ENCODE measurements at places on chromosomes 7 and 10.
A peak's percentile ranks its signal among the peaks of the same experiment; 100 is the strongest.

DNA sequence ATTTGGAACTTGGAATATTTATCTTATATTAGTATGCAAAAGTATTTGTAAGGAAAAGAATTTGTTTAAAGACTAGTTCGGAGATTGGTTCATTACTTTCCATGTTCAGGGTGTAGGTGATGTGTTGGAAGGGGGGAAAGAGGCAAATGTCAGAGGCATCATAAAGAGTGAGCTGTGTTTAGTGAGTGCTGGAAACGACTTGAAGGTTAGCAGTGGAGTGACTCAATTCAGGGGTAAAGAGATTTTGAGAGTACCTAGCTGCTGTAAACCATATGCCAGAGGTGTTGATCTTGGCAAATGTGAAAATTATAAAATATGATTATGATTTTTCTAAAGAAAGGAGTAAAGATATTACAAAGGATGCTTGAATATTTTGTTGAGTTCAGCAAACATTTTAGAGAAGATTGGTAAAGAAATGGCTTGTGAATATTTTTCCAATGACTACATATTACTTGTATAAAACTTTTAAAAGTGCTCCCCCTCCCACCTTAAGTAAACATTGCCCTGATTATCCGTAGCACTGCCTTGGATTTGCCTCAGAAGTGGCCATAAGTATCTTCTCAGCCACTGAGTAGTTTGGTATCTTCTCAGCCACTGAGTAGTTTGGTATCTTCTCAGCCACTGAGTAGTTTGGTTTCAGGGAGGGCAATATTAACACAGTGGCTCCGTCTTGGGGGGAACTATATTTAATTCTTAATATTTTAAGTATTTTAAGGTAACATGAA, 51.5 kb downstream of the ZNRF2 start:
- DNase-seq = no peak

DNA sequence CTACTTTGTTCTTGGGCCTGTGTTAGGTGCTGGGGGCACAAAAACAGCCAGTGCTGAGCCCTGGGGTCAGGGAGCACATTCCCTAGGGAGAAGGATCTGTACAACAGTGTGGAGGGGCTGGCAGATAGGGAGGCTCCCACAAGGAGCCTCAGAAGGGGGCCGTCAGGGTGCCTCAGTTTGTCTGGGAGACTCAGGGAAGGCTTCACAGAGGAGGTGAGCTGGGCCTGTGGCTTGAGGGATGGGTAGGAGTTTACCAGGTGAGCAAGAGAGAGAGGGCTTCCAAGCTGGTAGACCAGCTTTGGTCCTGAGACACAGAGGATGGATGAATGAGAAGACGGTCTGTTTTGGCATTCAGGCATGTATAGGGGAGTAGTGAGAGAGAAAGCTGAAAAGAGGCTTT, 52.1 kb downstream of the CAMK1D start:
- DNase-seq = no peak

- DNase-seq = no peak
Observed at GRCh38 chr7:7237201-7237977, 55.0 kb downstream of the C1GALT1 start.

DNA sequence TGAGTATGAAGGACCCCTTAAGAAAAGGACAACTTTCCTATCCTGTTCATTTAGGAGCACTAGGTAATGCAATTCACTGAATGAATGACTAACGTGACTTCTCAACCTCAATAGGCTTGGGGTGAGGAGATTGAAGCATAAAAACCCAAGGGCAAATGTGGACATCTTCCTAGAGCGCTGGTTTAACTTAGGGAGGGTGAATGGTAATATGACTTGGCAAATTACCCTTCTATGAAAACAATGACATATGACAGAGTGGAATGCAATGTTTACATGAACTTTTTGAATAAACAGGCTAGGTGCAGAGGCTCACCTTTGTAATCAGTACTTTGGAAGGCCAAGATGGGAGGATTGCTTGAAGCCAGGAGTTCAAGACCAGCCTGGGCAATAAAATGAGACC, 83.9 kb upstream of the ANK3 start:
- no peak for DNase-seq

- DNase-seq = no peak
Observed at GRCh38 chr10:103852856-103853255, 2.5 kb downstream of the SH3PXD2A start.

- no peak for DNase-seq
Observed at GRCh38 chr7:19575909-19576557, 132.8 kb downstream of the POLR1F start.

DNA sequence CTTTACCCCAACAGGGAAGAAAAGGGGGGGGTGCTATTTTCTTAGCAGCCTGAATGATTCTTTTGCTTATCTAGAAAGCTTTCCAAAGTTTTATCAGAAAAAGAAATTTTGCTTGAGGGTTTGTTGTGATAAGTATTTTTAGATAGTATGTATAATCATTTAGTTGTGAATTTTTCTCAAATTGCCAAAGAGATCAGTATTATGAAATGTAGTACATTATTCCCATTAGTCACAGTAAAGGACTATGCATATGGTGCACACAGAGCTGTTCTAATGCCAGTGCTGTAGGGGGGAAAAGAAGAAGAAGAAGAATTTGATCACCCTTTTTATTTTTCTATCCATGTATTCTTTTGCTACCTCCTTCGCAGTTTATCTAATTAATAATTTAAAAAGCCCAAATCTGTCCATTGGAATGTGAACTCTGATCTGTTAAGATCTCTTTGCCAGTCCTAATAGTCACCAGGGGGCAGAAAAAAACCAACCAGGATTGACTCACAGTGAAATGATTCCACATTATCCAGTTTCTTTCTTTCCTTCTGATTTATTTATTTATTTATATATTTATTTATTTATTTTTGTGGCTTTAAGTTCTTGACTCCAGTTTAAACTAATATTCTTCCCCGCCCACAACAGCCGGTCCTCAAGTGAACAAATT, 4.7 kb downstream of the RBM20 start:
- no peak for DNase-seq

- no peak for DNase-seq
Observed at GRCh38 chr7:158424011-158424410, 163.6 kb downstream of the PTPRN2 start.

- no peak for DNase-seq
Observed at GRCh38 chr7:25777969-25778708, 373.9 kb upstream of the NFE2L3 start.

DNA sequence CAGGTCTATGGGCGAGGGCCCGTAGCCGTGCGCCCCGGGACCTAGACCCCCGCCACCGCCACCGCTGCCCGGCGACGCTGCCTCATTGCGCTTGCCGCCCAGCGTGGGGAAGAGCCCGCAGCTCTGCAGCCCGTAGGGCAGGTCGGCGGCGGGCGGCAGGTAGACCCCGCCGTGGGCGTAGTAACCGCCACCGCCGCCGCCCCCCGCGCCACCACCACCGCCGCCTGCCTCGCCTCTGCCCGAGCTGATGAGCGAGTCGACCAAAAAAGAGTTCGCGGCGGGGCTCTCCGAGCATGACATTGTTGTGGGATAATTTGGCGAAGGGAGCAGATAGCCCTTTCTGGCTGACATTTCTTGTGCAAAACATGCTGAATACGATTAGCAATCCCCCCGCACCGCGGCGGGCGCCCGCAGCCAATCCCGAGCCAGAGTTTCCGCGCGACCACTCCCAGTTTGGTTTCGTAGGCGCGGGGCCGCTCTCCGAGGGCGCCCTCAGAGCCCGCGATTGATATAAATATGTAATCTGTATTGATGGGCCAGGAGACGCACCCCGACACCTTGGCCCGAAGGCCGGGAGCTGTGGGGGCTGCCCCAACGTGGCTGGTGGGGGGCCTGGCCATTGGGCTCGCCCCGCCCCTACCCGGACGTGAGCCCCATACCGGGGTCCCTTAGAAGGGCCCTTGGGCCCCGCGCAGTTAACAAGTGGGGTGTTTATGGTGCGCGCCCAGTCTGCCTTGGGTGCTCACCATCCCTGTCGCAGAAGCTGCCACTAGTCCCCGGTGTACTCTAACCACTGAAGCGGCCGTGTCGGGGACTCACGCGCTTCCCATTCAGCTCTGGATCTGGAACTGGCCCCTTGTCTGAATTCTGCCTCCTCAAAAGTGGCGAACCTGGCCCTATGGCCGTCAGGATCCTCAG, at the start of gene HOXA10:
HOXA10 (minus strand) TSS at position 365 of the 918 bp plus-strand sequence; CDS start at position 351, 14 bp downstream.
- DNase-seq = no peak

GRCh38 chr10:4651404-4652037, 174.5 kb upstream of the AKR1E2 start:
- DNase-seq = peak; percentile 24

- no peak for DNase-seq
Observed at GRCh38 chr10:4867520-4868356, 41.7 kb downstream of the AKR1E2 start.
